NCI-H187 (cell line): ENCODE measurements at places on chromosomes 3 and 15.

GRCh38 chr15:70605606-70606410 is 157.6 kb downstream of the UACA start:
- DNase-seq, result no peak

GRCh38 chr15:63818191-63818590 is 15.6 kb downstream of the HERC1 start:
- no peak for DNase-seq

DNA sequence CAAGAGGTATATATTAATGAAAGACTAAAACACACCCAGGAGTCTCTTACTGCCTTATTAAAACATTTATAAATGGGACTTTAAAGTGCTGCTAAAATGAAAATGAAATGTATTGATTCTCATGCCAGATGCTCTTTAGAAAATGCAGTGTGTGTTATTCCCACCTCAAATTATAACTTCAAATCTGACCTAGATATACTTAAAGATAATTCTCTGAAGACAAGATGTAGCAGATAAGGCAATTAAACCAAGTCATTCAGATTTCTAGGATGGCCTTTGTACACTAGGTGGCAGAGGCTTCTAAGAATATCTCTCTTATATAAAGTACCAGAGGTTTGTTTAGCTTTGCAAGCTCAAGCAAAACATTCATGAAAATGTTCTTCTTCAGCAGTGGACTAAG is 26.9 kb upstream of the GOLGA8B start:
- no peak for DNase-seq

DNA sequence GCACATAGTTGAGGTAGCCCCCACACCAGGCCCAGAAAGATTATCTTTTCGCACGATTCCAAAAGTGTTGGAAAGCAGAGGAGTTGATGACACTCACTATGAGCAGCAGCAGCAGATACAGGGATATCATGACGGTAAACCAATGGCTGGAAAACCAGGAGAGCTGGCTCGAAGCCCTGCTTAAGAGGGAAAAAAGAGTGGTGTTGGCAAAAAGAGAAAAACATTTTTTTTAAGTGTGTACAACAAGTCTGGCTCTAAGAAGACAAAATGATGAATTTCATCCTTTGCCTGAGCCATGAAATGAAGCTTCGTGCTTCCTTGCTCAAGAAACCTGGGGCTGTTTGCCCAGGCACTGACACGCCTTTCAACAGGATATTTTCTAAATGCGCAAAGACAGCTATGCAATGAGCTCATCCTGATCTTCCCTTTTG is 27.3 kb downstream of the PARP16 start:
- DNase-seq, result no peak

DNA sequence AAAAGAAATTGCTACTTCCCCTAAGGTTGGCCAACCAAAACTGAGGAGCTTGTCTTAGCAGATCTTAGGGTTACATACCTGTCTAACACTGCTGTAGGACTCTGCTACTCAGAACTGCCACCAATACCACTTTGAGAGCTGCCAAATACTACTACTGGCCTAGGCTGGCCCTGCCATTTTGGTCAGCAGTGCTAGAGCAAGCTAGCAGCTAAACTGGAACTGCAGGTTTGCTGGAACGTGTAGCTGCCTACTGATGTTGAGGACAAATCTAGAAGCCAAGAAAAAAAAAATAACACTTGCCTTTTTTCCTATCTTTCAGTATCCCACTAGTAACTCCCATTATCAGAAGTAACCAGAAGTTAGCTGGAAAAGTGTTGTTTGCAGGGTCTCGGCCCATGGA is 387.4 kb downstream of the RBMS3 start:
- no peak for DNase-seq

GRCh38 chr15:73369154-73369694 is 466 bp upstream of the HCN4 start:
- no peak for DNase-seq

DNA sequence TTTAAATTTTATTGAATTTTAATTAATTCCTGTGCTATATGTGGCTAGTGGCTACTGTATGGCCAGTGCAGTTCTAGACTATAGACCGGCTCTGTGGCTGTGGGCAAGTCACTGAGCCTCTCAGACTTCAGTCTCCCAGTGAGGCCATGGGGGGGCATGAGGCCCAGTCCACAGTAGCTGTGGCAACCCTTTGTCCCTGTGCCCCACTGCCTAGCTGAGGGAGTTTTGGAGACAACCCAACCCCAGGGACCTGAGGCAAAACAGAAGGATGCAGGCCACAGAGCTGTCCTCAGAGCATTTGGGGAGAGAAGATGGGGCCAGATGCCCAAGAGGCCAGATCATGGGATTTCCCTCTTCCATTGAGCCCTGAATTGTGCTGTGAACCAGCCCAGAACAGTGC is 18.9 kb upstream of the POC1A start:
- DNase-seq, result no peak

GRCh38 chr3:31692751-31693150 is 160.0 kb downstream of the STT3B start:
- no peak for DNase-seq

GRCh38 chr3:77342027-77342426 is 302.1 kb downstream of the ROBO2 start:
- DNase-seq, result no peak

DNA sequence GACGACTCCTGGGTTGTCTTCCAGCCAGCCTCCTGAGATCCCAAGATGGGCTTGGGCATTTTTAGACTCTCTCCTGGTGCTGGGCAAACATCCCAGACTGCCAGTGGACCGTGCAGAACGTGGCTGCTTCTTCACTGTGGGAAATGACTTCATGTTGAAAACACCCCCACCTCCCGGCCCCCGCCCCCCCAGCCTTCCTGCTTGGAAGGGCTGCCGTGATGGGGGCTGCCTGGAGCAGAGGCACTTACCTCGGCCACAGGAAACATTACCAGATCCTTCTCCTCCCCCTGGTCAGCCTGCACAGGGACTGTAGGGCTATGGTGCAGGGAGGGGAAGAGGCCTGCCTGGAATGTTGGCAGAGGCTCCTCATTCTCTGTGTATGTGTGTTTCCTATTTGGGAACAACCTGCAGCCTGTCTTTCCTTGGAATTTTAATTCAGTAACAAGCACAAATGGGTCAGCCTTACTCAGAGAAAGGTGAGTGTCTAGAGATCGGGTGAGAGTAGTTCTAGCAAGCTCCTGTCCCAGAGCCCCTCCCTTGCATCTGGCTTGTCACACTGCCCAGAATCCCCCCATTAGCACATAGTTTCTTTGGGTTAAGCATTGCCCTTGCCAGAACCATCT is 90.8 kb downstream of the ANP32A start:
- no peak for DNase-seq

- no peak for DNase-seq
Measured at GRCh38 chr3:47162697-47163168, 1.2 kb downstream of the SETD2 start.

DNA sequence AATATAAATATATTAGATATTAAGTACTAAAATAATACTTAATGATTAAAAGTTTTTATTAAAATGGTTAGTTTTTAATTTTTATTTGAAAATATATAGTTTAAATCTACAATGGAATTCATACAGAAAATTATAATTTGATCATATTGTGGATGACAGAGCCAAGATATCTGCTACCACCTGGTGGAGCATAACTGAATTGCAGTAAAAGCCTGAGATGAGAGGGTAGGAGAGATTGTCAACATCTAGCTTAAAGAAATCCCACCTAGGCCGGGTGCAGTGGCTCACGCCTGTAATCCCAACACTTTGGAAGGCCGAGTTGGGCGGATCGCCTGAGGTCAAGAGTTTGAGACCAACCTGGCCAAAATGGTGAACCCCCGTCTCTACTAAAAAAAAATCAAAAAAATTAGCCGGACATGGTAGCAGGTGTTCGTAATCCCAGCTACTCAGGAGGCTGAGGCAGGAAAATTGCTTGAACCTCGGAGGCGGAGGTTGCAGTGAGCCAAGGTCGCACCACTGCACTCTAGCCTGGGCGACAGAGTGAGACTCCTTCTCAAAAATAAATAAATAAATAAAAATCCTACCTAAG is 25.1 kb upstream of the CSTA start:
- peak; percentile 26 for DNase-seq

- DNase-seq, result peak; percentile 78
Measured at GRCh38 chr3:179949412-179949811, 87.3 kb downstream of the PEX5L start.

DNA sequence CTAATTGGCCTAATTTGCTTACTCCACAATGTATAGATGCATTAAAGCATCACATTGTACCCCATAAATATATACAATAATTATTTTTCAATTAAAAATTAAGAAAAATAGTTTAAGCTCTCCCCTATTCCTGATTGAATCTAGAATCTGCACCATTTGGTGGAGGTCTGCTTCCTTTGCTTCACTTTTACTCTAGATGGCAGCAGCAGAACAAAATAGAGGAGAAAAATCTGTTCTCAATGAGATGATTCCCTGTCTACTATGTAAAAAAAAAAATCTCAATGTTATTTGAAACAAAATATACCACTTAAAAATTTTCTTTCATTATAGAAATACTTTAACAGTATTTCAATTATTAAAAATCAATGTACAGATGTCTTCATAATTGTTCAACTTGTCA is 109.6 kb upstream of the FXR1 start:
- DNase-seq, result no peak

GRCh38 chr3:136350132-136350531 is 100.0 kb downstream of the PCCB start:
- DNase-seq, result no peak
